NCI-H2029 treated with DMSO at 0.1 percent for 48 hours (cell line): ENCODE measurements at places on chromosomes 6 and 20.

DNA sequence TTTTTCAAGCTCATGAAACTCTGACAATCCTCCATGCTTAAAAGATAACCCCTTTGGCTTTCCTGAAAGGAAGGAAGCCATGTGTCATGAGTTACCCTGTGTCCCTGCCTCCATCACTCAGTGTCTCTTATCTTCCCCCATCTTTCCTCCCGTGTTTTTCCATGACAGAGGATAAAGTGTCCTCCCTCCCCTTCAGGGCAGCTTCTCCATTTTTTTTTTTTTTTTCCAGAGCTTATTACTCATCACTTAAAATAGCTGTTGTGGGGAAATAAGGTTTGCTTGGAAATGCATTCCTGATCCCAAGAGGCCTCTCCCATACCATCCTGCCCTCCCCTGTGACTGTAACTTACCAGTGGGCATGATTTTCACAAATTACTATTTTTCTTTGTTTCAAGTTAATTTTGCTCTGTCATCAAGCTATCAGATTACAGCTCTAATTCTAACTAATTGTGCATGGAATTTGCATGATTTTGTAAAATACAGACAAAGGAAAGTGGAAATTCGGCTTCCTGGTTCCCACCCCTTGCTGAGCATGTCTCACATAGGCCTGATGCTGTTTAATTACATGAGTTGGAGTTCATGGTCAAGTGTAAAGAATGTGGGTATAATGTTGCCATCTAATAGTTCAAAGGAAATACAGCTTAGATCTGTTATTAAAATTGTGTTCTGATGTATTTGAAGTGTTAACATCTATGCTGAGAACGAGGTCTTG is 614.5 kb upstream of the FLRT3 start:
- no peak for DNase-seq

DNA sequence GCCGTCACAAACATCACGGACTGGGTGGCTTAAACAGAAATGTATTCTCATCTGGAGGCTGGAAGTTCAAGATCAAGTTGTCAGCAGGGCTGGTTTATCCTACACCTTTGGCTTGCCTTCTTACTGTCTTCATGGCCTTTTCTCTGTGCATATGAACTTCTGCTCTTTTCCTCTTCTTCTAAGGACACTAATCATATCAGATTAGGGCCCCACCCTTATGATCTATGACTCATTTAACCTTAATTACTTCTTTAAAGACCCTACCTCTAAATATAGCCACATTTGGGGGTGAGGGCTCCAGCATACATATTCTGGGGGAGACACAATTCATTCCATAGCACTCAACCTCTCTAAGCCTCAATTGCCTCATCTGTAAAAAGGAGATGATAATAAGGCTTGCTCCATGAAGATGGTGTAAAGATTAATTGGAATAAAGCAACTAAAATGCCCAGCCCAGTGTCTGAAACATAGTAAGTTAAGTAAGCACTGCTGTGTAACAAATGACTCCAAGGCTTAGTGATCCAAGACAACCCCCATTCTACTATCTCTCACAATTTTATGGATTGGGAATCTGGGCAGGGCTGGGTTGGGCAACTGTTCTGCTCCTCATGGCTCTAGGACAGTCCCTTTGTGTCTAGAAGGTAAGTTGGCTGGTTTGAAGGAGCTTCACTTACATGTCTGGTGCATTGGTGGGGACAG is 119.8 kb downstream of the BANF2 start:
- DNase-seq, result no peak

DNA sequence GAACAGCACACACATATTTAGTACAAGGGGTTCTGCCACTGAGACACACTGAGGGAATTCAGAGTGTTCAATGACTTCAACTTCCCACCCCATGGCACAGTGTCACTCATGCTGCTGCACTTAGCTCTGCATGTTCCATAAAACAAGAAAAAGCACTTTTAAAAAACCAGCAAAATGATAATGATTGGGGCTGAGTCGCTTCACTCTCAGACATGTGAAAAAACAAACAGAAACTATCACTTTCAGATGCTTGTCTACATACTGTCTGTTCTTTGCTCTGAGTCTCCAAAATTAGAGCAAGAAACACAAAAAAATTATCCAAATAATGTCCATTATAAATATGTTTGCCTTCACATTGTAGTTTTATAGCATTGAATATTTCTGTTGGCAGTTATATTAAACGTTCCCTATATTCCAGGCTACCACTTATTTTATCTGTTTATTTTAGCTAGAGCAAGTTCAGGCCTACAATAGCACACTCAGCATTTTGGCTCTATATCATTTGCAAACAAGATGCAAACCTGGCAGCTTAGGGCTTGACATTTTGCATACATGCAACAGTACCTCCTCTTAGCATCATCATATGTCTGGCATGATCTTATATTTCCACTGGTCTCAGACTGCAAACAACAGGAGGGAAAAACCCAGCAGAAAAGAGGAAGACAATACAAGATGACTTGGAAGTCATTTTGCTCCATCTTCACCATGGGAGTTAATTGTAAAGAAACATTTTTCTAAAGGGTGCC is 398.8 kb downstream of the HACE1 start:
- no peak for DNase-seq

- DNase-seq, result no peak
Measured at GRCh38 chr20:8020314-8021079, 936 bp upstream of the TMX4 start.

GRCh38 chr6:123849406-123849805 is 45.7 kb downstream of the NKAIN2 start:
- no peak for DNase-seq

DNA sequence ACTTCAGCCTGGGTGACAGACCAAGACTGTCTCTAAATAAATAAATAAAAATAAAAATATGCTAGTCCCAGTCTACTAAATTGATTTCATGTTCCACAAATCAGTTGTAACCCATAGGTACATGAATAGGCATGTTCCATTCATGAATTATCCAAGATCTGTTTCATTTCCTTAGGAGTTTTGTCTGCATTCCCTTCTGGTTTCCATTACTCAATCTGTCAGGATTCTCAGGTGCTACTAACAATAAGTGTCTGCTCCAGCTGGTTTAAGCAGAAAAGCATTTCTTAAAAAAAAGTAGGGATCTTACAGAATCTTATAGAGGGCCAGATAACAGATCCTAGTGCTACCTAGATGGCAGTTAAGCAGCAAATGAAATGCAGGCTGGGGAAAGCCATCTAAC is 15.6 kb upstream of the PKIG start:
- no peak for DNase-seq

- peak; percentile 67 for DNase-seq
Measured at GRCh38 chr6:48098923-48099322, 12.1 kb downstream of the PTCHD4 start.

DNA sequence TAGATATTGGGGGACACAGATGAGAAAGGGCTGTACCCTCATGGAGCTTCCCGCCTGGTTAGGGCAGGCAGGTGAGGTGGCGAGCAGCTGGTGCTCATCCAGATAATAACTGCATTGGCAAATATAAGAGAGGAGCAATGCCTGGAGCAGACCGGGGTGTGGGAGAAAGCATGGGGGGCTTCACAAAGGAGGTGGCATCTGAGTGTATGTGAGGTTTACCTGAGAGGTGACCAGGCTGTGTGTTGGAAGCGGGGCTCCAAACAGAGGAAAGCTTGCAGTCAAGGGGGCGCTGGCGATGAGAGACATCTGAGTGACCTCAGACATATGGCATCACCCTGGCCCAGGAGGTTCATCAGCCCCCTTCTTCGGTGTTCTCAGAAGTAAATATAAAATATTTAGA is 72.1 kb upstream of the PMEPA1 start:
- DNase-seq, result no peak

GRCh38 chr6:153023977-153024708 is 21.6 kb upstream of the MTRF1L start:
- DNase-seq, result no peak

GRCh38 chr6:34490390-34491090 is 24.7 kb downstream of the PACSIN1 start:
- no peak for DNase-seq

DNA sequence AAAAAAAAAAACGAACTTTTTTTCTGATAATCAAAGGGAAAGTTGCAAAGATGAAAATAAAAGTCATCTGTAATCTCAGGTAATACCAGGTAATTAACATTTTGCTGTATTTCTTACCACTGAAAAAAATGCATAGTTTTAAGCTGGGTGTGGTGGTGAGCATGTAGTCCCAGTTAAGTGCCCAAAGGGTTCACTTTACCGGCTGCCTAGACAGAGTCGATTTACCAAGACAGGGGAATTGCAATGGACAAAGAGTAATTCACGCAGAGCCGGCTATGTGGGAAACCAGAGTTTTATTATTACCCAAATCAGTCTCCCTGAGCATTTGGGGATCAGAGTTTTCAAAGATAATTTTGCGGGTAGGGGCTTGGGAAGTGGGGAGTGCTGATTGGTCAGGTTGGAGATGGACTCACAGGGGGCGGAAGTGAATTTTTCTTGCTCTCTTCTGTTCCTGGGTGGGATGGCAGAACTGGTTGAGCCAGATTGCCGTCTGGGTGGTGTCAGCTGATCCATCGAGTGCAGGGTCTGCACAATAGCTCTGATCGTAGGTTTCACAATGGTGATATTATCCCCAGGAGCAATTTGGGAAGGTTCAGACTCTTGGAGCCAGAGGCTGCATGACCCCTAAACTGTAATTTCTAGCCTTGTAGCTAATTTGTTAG is 51.9 kb downstream of the RPF2 start:
- DNase-seq, result no peak

GRCh38 chr6:48747040-48747439 is 636.0 kb upstream of the PTCHD4 start:
- no peak for DNase-seq

DNA sequence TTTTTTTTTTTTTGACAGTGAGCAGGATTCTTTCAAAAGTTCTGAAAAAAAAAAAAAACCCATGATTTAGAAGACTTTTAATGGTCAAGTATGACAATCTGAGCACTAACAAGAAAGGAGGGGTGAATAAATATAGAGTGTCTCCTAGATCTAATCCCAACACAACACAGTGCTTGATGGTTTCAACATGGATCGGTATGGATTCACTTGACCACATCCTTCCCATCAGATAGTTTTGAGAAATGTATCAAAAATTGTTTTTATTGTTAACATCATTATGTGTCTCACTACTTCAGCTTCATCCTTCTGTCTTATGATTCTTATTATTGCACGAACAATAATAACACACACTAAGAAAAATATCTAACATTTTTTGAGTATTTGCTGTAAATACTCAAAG is 21.0 kb downstream of the KIF13A start:
- no peak for DNase-seq

DNA sequence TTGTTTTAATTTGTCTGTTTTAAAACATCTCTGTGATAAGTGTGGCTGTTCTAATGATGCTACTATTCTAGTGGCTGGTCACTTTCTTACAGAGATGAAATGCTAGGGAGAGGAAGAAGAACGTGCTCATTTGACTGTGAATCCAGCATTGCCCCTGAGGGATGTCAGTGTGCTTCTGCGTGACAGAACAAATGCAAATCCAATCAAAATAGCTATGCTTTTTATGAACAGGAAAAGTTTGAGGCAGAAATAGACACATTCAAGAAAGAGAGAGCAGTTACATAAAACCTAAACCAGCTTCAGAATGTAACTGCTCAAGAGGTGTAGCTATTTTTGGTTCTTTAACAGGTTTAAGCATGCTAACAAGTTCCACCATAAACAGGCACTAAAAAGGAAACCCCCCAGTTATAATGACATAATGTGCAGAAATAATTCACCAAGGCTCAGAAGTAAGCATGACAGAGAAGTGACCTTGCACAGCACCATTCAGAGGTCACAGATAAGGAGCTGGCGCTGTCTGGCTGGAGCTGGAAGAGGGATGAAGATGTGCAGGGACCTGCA is 385.3 kb downstream of the EPM2A start:
- no peak for DNase-seq

- no peak for DNase-seq
Measured at GRCh38 chr6:30619561-30619960, 1.9 kb downstream of the MRPS18B start.

GRCh38 chr6:38796006-38796405 is 80.9 kb downstream of the DNAH8 start:
- DNase-seq, result no peak

DNA sequence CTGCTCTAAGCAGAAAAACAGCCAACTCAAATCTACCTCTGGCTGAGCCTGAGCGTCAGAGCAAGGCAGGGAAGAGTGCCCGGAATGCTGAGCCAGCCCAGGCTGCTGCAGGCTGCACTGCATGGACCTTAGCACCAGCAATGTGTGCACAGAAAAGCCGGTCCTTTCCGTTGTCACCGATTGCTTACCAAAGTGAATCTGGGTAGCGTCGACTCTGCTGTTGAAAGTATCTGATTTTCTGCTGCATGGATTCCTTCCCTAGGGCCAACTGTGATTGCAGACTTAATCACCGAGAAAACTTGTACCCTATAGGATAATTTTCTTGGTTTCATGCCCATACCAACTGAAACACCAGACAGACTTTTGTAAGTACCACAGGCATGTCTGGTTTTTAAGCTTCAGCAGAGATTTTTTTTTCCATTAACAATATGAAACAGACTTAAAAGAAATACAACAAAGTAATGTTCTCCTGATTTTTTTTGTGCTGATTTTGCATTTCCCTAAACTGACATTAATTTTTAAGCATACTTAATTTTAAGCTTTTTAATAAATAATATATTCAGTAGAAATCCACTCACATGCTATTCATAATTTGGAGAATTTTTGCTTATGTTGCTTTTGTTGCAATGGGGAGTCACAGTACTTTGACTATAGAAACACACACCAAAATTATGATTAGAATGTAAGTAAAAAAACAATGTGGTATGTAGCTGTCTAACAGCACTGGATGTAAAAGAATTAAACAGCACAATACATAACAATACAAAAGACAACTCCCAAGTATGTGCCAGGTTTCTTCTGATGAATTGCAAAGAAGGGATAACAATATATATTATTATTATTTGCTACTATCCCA is 218.0 kb downstream of the THBS2 start:
- DNase-seq, result no peak

DNA sequence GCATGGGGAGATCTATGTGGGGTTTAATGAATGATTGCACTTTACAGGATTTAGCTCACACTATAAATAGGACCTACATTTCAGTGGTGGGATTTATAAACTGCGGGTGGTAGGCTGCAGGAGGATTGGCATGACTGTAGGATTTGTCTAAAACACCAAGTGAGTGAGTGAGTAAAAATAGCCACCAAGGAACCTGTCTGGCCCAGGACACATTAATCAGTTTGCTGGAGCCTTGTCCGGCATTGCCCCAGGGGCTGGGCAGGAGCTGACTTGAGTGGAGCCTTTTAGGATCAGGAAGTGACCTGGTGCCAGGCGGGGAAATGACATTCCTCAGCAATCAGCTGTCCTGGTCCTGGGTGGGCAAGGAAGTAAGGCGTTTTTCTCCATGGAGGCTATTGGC is 278.7 kb upstream of the PRND start:
- no peak for DNase-seq

GRCh38 chr20:37315021-37315451 is 25.6 kb downstream of the MANBAL start:
- DNase-seq, result no peak

- no peak for DNase-seq
Measured at GRCh38 chr6:85137865-85138264, 312.0 kb upstream of the NT5E start.

- DNase-seq, result no peak
Measured at GRCh38 chr6:75166773-75167172, 39.1 kb downstream of the COL12A1 start.

GRCh38 chr6:149508485-149508884 is 23.7 kb upstream of the ZC3H12D start:
- DNase-seq, result no peak
